ENCODE measurements at places on chromosomes 5 and 9.

DNA sequence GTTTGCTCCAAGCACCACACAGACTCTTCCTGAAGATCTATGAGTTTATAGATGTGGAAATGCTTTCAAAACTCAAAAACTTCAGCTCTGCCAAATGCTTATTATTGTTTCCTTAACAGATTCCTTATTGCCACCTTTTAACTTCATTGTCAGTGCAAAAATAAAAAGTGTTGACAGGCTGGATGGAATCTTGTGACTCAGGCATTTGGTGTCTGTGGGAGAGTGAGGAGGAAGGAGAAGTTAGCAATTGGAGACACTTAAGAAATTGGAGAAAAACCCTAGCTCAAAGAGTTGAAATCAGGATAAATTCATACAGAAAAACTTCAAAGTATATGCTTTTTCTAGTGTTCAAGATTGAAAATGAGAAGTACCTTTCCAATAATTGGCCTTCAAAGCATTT is 140.6 kb upstream of the PUM3 start:
- no peak for DNase-seq

DNA sequence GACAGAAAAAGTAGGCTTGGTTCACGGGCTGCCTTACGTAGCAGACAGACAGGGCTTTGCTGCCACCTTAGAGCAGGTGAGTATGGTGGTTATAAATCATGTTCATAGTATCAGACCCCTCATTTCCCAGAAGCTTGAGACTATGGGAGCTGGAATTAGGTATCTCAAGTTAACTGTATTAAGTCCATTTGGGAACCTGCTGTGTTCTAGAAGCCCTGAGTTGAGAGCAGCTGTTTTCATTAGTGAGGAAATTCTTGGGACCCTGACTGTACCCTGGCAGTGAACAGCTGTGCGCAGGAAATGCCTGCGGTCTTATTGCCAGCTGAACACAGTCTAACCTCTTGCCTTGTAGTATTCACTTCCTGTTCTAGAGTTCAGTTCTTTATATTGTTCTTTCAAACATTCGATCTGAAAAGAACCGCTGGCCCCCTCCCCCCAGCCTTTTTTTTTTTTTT is 29.8 kb downstream of the UGCG start:
- DNase-seq: no peak

DNA sequence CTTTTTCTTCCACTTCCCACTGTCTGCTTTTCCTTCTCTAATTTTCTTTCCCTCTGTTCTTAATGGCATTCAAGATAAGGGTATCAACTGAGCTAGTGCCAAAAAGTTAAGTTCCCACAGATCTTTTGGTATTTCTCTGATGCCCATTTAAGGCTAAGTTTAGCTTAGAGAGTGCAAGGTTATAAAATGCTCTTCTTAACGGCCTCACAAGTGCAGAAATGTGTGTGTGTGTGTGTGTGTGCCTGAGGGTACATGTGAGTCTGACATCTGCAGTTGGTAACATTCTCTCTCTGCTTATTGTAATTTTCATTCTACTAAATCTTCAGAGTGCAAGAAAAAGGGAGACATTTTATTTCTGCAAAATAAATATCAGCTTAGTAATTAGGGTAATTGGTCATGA is 24.2 kb downstream of the FBN2 start:
- no peak for DNase-seq

DNA sequence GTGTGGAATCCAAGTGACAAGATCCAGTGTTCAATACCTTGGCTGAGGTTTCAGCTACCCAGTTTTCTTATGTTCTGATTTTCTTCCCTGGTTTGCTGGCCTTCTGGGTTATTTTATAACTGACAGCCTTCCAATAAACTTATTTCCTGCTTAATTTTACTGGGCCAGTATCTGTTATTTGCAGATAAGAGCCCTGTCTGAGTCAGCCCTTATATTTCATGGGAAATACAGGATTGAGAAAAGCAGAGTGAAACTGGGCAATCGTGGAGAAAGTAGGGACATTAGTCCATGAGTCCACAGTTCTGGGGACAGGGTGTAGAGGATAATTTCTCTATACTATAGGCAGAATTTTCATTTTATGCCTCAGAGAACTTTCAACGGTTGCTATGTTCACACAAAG is 32.3 kb downstream of the TMEM167A start:
- no peak for DNase-seq

DNA sequence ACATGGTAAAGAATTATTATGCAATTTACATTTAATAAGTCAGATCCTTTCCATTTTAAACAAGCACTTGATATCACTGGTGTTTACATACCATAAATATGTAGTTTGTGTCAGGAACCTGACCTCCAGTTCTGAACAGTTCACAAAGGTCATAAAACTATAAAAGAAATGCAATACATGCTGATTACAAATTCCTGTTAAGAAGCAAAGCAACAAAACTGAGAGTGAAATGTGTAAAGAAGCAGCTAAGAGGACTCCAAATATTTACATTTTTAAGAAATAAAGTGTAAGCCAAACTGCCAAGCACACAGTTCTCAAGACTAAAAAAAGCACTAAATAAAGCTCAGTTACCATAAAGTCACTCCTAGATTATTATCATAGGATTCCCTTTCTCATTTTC is 17.4 kb upstream of the SCAI start:
- DNase-seq: no peak

DNA sequence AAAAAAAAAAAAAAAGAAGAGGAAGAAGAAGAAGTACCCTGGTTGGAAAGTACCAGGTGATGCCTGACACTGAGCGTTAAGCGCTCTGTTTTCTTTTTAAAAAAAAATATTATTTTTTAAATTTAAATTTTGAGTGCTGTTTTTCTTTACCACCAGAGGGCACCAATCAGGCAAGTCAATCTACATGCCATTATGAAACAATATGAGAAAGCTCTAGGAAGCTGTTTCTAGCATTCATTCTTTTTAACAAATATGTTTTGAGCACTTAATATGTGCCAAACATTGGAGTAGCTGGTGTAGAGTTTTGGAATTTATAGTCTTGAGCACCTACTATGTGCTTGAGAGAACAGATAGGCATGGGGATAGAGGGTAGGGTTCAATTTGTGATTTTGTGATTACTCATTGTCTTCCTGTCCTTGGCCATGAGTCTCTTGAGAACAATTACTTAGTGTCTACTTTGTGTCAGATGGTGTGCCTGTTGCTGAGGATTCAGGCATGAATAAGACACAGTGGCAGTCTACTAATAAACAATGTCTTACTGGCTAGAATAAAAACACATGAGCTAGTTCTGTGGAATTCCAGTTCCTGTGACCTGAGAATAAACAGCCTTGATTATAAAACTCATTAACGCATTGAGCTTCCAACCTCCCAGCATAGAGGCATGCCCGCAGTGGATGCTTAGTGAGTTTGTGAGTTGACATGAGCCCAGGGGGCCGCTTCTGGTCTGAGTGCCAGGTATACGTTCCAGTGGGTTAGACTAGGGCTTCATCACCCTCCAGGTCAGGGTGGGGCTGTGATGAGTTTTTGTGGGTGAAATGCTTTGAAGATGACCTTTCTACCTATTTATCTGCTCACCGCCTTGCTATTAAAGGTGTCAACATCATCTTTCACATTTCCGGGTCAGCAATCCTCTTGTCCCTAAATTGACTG is 3.0 kb upstream of the UBE2R2 start:
- DNase-seq: peak; percentile 22

GRCh38 chr9:124017051-124017928 is 5.7 kb downstream of the LHX2 start:
- no peak for DNase-seq

GRCh38 chr9:18710065-18710464 is 236.1 kb downstream of the ADAMTSL1 start:
- no peak for DNase-seq

DNA sequence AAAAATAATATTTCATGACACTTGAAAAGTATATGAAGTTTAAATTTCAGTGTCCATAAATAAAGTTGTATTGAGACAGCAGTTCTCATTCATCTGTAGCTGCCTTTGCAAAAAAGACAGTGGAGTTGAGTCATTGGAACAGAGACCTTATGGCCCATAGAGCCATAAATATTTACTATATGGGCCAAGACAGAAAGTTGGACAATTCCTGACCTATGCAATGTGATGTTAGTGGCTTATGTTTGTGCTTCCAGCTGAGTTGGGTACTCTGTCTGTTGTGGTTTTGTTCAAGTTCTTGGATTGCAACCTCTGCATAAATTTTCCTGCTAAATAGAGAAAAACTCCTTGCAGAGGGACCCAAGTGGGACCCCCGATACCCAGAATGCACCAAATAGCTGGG is 69.8 kb downstream of the KCNIP1 start:
- no peak for DNase-seq

GRCh38 chr5:148438933-148439332 is 55.2 kb downstream of the FBXO38 start:
- no peak for DNase-seq

DNA sequence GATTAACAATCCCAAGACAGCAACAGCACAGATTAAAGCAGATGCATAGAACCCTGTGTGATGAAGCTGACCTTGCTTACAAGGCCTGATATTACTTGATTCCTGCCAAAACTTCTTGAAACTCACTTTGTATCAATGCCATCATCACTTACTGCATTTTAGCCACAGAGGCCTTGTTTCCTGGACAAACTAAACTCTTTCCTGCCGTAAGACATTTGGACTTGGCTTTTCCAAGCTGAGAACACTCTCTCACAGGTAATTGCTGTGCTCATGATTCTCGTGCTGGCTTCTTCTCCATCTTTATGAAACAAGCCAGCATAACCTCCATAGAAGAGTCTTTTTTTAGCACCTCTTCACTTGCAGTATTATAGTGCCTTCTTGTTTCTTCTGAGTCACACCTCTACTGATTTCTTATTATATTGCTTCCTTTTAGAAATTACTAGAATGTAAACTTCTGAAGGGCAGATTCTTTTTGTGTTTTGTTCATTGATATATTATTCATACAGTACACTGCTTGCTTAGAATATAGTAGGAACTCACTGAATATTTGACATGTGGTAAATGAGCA is 456.5 kb upstream of the ZNF608 start:
- DNase-seq: no peak

- DNase-seq: no peak
Measured at GRCh38 chr9:71886015-71886414, 25.0 kb downstream of the ABHD17B start.

GRCh38 chr5:60141119-60141518 is 247.6 kb upstream of the PDE4D start:
- DNase-seq: no peak

DNA sequence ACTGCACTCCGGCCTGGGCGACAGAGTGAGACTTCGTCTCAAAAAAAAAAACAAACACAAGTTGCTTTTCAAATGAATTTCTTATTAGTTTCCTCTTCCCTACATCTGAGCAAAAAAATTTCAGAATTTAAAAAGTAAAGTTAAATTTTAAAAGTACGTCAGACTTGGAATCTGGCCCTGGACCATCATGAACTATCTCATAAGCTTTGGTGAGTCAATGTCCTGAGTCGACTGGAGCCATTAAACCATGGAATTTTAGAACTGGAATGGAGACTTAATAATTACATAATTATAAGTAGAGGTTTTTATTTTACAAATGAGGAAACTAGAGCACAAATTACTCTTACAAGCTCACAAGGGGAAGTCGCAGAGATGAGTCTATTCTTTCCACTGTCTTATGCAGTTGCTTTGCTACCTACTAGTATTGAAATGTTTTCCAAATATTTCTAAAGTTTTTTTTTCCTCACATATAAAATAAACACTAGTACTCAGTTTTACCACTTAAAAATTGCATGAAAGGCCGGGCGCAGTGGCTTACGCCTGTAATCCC is 98.0 kb upstream of the ZNF608 start:
- no peak for DNase-seq

GRCh38 chr5:74767579-74767913 is 497 bp downstream of the NSA2 start:
- peak; percentile 7 for DNase-seq

- no peak for DNase-seq
Measured at GRCh38 chr5:17872204-17872603, 237.9 kb downstream of the TAF11L14 start.

DNA sequence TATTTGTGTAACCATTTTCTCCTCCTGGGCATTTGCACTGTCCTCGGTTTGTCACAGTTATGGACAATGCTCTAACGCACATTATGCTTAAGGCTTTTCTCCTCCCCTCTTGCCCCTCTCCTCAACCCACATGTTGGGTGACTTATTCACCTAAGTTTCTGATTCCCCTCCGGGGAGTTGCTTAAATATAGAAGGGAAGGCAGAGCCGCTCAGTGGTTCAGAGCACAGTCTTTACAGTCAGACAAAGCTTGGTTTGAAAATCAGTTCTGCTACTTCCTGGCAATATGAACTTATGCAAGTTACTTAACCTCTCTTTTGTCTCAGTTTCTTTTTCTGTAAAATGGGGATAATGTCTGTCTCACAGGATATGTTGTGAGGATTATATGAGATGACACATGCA is 41.2 kb upstream of the SPRY4 start:
- DNase-seq: no peak

- DNase-seq: no peak
Measured at GRCh38 chr9:68458918-68459317, 81.8 kb downstream of the TMEM252 start.

- no peak for DNase-seq
Measured at GRCh38 chr5:142390334-142390733, 65.5 kb upstream of the SPRY4 start.

- DNase-seq: no peak
Measured at GRCh38 chr5:36655161-36655560, 48.8 kb downstream of the SLC1A3 start.

DNA sequence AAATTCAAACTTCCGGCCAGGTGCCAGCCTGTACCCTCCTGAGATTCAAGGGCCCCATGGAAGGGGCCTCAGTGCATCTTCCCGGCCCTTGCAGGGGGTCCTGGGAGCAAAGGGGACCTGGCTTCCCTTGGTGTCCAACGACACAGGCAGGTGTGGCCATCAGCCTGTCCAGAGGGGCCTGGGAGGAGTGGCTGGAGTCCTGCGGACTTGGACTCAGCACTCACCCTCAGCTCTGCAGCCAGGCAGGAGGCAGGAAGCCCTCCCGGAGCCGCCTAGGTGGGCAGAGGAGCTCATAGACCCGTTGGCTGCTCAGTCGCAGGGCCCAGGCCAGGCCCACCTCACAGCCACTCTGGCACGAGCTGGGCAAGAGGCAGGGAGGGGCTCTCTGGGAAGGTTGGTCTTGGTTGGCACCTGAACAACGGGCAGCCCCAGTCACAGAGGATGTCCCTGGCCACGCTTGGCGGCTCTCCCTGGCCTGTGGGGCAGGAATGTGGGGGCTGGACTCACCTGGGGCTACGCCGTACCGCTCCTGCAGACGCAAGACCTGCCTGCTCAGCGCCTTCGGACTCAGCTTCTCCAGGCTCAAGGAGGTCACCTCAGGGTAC is 53.8 kb upstream of the NRARP start:
- no peak for DNase-seq

DNA sequence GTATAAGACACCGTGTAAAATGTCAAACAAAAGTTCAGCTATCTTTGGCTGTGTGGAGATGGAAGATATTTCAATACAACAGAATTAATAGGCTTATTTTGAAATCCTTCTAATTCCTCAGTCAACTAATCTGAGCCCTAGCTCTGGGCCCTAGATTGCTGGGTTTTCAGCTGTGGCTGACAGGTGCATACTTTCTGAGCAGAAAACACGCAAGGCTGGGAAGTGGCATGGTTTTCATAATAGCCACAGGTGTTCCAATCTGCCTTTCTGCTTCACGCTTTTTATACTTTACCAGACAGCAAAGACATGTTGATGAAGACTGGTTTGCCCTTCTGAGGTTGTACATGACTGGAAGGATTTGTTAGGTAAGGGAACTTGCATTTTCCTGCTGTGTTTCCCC is 20.7 kb upstream of the XPA start:
- no peak for DNase-seq

Measured in NCI-H345 (cell line).